ENCODE measurements at places on chromosomes 4 and X. TPM values are rescaled to one million over a fixed set of nuclear protein-coding genes. Genes with fewer than 3 reads are reported as not detected.

The XG gene
- total RNA-seq, result not detected

The PPP4R3C gene
- total RNA-seq, result not detected

The ASB12 gene
- not detected for total RNA-seq

The ALG13 gene
- total RNA-seq, result 47.1 TPM

The IL21 gene
- 1.7 TPM for total RNA-seq

The AKAP14 gene
- total RNA-seq, result not detected

The LRCH2 gene
- not detected for total RNA-seq

The RNF4 gene
- total RNA-seq, result 112 TPM

The NSUN7 gene
- total RNA-seq, result not detected

The SH3D19 gene
- not detected for total RNA-seq

The TCEAL4 gene
- 8.2 TPM for total RNA-seq

The ZAR1 gene
- not detected for total RNA-seq

The CLGN gene
- total RNA-seq, result not detected

The TBL1X gene
- total RNA-seq, result 37.9 TPM

The EDNRA gene
- total RNA-seq, result not detected

The FMR1NB gene
- not detected for total RNA-seq

The SHISA3 gene
- 0.14 TPM for total RNA-seq

Data from natural killer cell treated with Interleukin-12 subunit alpha and Interleukin-12 subunit beta and Interleukin-15 and Interleukin-18, amount 100 ng/mL, for 72 hours (primary cell).